Stimulated activated CD4-positive, alpha-beta T cell treated with anti-CD3 and anti-CD28 coated beads, Interleukin-1b, Interleukin-23, amount 100 ng/mL, for 24 hours (primary cell): ENCODE measurements at places on chromosomes 13 and 19.

GRCh38 chr13:65913173-65913572, 1317.0 kb downstream of the PCDH9 start:
- DNase-seq = no peak

- no peak for DNase-seq
Observed at GRCh38 chr13:48186722-48187121, 46.3 kb upstream of the ITM2B start.

DNA sequence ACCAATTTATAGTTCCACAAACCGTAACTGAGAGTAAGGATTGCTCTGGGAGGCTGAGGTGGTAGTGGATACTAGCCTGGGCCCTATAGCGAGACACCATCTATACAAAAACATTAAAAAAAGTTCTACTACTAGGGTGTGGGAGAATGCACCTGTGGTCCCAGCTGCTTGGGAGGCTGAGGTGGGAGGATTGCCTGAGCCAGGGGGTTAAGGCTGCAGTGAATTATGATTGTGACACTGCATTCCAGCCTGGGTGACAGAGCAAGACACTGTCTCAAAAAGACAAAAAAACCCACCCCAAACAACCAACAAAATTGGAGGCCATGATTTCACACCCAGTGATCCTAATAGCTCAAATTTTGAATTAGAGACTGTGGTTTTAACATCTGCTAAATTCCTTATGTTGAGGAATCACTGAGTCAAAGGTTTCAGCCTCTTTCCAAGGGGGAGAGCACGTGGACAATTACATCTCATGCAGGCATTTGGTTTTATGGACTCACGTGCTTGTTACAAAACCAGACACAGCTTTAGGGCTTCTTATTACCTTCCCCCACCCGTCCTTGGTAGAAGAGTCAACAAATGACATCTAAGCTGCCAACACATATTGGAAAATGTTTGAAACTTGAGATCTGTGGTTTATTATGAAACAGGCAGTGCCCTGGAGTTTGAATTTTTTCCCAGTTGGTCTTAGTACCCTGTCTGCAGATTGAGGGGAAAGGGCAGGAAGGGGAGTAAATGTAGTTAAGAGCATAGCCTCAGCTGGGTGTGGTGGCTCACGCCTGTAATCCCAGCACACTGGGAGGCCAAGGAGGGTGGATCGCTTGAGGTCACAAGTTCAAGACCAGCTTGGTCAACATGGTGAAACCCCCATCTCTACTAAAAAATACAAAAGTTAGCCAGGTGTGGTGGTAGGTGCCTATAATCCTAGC, 18.5 kb downstream of the CYP2A6 start:
- no peak for DNase-seq

- DNase-seq = no peak
Observed at GRCh38 chr19:18669524-18669817, 14.0 kb upstream of the CRTC1 start.

- DNase-seq = no peak
Observed at GRCh38 chr13:31166591-31166990, 4.9 kb upstream of the HSPH1 start.

GRCh38 chr13:61944329-61944929, 528.8 kb upstream of the PCDH20 start:
- DNase-seq = no peak

DNA sequence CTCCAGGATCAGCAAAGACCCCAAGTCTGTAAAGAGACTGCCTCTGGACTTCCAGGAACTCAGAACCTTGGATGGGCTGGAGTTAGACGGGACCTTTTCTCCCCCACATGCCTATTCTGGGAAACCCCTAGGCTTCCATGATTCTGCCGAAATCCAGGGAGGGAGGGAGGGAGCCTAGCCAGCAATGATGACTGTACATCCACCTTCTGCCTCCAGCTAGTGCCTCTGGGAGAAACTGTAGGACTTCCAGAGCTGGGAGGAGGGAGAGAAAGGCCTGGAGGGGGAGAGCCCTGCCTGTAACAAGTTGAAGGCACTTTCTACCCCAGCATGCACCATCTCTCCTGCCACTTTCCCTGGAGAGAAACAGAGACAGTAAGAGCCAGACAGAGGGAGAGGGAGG, 6.0 kb upstream of the HAS1 start:
- no peak for DNase-seq

DNA sequence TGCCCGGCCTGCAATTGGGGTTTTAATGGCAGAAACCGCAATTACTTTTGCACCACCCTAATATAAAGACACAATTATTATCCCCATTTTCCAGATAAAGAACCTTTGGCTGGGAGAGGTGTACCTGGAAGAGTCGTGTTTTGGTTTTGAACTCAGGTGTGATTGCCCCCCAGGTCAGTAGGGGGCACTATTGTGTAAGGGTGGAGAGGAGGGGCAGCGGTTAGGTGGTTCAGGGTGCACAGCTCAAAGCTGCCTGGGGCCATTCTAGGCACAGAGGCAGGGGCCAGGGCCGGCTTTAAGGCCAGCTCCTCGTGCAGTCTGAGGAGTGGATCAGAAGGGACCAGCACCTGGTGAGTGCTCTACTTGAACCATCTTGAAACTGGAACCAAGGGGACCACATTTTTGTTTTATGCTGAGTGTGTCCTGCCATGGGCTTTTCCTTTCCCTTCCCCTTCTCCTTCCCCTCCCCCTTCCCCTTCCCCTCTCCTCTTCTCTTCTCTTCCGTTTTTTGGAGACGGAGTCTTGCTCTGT, 5.8 kb upstream of the FCGRT start:
- no peak for DNase-seq

- no peak for DNase-seq
Observed at GRCh38 chr19:10344780-10345179, 5.4 kb upstream of the ICAM3 start.

- DNase-seq = no peak
Observed at GRCh38 chr19:51163257-51163656, 21.2 kb downstream of the SIGLEC7 start.

GRCh38 chr13:110869231-110869804, 45.6 kb downstream of the ANKRD10 start:
- DNase-seq = no peak

DNA sequence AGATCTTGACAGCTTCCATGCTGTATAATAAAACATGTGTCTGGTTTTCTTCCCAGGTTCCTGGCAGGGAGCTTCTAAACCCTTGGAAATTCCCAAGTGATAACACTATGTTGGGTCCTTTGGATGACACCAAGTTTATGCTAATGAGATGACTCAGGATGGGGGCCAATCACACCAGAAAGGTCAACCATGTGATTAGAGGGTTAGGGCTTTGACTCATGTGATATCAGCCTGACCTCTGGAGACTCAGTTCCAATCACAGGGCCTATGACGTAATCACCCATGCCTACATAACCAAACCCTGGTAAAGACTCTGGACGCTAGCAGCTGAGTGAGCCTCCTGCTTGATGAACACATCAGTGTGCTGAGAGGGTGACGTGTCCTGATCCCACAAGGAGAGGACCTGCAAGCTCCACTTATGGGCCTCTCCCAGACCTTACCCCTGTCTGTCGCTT, 203.6 kb downstream of the DCLK1 start:
- no peak for DNase-seq

DNA sequence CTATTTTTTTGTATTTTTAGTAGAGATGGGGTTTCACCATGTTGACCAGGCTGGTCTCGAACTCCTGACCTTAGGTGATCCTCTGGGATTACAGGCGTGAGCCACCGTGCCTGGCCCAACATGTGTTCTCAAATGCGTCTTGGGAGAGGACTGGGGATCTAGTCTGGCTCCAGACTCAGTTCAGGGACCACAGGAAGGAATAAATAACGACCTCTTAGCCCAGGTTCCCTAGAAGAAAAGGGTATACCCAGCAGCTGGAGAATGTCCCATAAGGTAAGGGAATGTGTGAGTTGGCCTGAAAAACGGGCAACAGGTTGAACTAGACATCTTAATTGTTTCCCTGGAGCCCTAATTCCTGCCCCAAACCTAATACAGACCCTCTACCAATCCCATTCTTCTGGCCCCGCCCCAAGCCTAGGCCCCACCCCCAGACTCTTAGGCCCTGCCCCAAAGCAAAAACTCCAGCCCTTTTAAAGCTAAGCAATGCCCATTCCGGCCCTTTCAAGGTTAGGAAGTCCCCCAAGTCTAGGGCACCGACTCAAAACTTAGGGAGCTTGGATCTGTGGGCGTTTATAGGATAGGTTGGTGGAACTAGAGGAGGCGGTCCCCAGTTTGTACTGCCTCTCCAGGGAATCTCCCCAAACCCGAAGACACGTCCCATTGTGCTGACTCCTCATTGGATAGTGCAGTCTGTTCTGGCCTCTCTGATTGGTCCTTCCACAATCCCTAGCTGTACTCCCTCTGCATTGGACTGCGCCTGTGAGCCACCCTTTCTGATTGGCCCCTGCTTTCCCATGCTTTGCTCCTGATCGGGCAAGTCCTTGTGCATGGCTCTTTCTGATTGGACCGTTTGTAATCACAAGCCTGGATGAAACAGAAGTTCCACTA, 5.4 kb upstream of the LRFN1 start:
- no peak for DNase-seq

- no peak for DNase-seq
Observed at GRCh38 chr19:43362745-43363144, 9.3 kb downstream of the CD177 start.

DNA sequence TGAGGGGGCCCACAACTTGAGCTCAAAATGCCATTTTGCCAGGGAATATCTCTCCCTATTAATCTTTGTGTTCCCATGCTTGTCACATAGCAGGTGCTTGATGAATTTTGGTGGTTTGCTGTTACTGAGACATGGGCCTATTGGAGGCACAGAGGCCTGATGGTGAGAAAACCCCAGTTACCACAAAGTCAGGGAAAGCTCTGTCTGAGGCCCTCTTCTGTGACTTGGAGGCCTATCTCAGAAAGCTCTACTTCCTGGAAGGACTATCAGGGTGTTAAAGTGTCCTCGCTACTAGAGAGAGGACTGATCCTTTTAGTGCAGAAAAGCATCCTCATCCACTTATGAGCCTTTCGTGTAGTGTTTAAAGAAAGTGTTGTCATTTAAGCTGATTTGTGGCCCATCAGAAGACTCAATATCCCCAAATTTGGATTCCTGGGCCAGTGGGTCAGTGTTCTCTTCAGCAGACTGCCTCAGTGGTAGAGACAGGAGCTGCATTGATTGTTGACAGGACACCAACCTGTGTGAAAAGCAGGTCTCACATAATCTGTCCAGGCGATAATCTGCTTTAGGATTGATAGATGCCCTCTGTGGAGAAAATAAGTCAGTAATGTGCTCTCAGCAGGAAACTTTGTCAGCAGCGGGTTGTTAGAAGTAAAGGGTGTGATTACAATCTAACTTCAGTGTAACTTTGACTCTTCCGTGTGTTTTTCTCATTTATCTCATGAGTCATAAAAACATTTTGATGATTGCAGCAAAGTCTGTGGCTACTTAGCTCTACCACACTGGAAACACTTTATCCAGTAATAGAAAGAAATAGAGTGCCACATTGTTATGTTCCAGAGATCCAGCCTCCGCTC, 121.0 kb downstream of the AKAP11 start:
- no peak for DNase-seq

DNA sequence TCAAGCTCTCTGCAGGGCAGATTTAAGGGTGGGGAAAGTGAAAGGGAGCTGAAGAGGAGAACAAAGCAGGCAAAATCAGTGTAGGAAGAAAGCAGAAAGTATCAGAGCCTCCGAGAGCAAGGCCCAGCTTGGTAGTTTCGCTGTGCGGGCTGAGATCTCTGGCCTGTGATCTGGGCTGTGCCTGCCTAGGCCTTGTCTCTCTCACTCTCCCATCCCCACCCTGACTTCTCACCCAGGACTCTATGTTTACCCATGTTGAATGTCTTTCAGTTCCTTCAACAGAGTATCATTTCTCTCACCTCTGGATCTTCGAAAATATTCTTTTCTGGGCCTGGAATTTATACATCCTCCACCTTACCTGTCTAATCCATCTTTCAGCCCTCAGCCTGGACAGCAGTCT, 391.3 kb downstream of the FOXO1 start:
- DNase-seq = no peak

GRCh38 chr13:57918086-57918485, 286.5 kb downstream of the PCDH17 start:
- no peak for DNase-seq

GRCh38 chr13:23744315-23744714, 144.9 kb downstream of the MIPEP start:
- no peak for DNase-seq

DNA sequence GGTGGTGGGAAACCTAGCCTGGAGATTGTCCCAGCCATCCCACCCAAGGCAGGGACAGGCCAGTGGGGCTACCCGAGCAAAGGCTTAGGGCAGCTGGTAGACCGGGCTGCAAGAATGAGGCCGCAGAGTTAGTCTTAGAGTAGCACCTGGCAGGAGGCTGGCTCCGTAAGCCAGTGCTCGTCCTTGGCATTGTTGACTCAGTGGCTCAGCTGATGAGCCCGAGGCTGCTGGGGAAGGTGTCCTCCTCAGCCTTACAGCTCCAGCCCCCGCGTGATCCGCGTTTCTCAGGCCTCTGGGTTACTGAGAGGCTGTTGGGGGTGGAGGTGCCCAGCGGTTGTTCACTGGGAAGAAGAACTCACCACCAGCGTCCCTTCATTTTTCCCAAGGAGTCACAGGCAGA, 24.7 kb downstream of the PPP1R37 start:
- DNase-seq = no peak

DNA sequence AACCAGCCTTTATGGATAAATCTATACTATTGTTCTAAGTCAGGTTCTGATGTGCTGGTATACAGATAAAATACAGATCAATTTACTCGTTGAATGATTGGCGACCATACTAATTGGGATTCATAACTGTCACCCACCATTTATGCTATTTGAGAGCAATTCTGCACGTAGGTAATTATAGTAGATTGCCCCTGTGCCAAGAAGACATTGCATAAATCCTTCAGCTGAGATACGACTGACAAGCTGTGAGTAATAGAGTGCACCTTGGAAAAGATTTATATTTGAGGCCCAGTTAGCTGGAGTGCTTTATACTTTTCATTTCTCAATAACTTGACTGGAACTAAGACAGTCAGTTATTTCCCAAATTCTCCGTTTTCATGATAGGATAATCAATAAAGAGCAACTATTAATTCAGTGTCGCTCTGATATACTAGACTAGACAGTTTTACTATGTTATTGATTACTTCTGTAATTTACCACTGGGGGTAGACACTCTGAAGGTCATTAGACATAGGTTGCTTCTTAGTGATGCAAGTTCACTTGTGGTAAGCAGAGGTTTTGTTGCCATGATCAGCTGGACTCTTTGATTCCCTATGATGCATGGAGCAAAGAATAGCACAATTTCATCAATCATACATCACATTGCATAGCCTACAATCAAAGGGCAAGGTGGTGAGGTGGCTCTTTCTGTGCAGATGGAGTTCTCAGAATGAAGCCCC, 536.3 kb downstream of the GPC6 start:
- DNase-seq = no peak

DNA sequence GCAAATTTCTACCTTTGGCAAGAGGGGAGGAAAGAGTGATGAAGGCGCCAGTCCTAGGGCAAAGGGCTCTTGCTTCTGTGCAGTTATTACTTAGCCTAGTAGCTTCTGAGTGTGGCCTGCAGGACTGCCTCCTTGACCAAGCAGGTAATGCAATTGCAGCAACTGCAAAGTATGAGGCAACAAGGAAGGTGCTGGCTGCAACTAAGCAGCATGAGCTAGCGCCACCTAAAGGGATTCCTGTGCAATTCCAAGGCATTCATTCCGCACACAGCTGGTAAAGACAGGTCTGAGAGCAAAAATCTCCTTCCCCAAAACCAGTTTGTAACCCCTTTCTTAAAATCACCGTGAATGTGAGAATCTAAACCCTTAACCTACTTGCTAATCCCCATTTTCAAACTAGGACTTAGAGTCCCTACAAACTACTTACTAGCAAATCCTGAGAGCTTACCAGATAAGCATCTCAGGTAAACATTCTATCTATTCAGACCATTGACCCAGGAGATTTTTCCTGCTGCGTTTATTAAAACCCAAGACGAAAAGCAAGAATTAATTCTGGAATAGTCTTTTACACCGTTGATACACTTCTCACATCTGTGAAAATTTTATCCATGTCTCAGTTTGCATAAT, 62.9 kb downstream of the DCT start:
- DNase-seq = no peak
